ENCODE measurements at places on chromosomes 3 and 15.

- DNase-seq = no peak
Measured at GRCh38 chr3:88626456-88627120, 476.8 kb downstream of the C3orf38 start.

DNA sequence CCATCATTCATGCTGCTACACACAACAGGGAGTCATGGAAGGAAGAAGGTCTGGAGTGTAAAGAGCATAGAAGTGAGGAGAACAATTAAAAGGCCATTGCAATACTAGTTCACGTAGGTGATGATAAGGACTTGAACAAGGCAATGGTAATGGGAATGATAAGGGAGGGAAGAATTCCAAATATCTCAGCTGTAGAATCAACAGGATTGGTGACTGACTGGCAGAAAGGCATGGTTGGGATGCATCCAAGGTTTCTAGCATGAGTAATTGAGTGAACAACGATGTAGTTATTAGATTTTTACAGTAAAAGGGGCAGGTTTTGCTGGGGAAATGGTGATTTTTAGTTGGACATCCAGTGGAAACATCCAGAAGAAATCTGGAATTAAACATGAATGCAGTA is 2.4 kb upstream of the SEC62 start:
- DNase-seq = no peak

DNA sequence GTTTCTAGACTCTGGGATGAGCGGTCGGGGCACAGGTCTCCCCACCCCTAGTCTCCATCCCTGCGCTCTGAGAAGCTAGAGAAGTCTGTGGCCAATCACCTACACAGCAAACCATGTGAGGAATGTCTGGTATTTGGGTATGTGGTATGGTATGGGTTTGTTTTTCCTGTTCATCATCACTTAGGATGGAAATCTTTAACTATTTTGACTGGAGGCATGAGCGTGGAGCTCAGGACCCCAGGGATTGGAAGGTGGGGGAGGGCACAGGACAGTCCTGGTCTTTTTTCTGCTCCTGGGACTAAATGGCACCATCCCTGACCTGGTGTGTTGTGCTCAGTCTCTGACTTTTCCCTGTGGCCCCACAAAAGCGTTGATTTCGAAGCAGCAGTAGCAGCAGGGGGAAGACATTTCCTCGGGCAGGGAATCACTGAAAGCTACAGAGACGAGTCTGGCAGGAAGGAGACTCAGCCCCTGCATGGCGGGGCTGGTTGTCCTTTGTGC is 191.7 kb upstream of the TPM1 start:
- no peak for DNase-seq

GRCh38 chr15:56074481-56075265 is 81.3 kb upstream of the NEDD4 start:
- no peak for DNase-seq

GRCh38 chr3:126087552-126088175 is 3.7 kb upstream of the SLC41A3 start:
- DNase-seq = no peak

DNA sequence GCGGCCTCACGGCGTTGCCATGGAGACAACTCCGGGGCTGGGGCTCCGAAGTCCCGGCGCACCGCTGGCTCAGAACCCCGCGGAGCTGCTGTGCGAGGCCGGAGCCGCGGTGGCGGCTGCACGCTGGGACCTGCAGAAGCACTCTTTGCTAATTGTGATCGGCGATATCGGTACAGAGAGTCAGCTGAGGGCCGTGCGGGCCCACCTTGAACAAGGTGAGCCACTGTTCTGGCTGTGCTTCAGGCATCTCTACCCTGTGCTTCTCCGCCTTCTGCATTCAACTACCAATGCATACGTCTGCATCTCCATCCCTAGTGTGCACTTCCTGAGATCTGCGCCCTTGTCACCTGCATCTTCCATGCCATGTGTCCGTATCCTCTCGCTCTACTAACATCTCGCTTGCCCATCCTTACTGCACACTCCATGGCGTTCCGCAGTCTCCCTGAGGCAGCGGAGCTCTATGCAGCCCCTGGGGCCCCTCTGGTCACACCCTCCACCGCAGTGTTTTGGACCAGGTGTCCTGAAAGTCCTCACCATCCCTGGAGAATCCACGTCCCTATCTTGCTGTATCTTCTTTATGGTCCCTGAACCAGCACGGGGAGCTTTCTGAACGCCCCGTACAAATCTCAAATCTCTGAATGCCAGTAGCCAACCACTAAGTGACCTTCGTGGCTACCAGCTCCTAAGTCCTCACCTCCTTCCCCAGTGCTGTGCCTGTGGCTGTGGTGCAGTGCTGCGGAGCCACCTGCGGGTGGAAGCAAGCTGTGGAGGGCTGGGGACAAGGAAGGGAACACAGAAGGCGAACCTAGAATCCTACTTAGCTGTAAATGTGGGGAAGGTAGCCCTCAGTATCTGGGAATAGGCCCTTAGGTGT is 6.2 kb upstream of the MAP1A start:
- DNase-seq = no peak

- DNase-seq = no peak
Measured at GRCh38 chr15:67746022-67746421, 79.3 kb upstream of the SKOR1 start.

- no peak for DNase-seq
Measured at GRCh38 chr3:98188545-98188944, 22.0 kb downstream of the OR5H15 start.

DNA sequence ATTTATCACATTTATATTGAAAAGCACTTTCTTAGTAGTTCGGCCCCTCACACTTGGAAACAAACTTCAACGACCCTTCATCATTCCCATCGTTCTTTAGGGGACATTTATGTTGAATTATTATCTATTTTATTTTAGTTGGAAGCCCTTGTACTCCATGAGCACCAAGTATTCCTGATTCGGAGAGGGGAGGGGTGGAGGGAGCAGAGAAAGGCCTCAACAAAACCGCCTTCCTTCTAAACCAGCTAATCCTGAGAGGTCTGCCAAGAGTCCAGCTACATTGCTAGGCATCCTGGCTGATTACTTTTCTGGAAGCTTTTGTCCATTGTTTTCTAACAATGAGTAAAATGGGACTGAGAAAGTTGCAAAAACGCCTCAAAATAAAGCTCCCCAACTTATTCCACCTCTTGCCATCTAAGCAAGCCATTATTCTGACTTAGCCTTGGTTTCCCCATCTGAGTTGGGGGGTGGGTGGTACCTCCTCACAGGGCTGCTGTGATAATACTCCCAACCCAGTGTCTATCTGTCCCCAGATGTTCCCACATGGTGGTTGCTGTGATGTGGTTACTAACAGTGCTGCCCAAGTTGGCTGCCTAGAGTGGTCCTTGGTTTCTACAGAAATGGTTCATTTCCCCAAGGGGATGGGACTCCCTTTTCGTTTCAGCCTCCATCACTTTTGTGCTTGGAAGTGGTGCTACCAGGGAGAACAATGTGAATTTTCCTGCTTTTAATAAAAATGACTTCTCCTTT is 1.2 kb upstream of the TMEM158 start:
- no peak for DNase-seq

DNA sequence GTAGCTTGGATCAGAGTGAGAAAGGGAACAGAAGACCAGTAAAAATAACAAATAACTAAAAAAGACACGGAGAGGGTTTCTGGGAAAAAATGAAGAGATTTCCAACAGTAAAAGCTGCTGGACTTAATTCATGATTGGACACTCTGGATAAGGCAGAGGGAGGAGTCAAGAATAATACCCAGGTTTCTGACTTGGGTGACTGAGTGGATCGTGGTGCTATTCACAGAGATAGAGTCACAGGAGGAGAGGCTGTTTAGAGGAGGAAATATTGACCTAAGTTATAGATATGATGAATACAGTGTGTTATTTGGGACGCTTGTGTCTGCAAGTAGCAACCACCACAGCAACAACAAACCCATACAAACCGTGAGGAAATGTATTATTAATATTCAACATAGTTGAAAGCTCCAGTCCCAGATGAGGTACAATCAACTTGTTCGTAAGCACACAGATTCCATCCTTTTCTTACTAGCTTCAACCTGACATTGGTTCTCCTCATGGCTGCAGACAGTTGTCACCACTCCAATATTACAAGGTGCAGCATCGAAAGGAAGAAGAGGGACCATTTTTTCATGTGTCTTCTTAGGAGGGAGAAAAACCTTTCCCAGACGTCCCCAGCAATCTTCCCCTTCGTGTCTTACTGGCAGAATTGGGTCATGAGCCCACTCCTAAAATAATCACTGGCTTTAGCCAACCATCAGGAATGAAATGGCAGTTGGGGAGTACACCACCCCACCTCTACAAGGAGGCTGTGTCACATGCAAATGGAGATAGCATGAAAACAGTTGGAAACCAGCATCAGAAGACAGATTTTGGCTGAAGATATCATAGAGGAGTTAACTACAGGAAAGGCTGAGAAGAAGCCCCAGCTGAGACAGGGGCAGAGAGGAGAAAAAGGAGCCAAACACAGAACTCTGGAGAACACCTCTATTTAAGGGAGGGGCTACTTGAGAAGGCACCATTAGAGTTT is 387.8 kb downstream of the SHQ1 start:
- DNase-seq = no peak

DNA sequence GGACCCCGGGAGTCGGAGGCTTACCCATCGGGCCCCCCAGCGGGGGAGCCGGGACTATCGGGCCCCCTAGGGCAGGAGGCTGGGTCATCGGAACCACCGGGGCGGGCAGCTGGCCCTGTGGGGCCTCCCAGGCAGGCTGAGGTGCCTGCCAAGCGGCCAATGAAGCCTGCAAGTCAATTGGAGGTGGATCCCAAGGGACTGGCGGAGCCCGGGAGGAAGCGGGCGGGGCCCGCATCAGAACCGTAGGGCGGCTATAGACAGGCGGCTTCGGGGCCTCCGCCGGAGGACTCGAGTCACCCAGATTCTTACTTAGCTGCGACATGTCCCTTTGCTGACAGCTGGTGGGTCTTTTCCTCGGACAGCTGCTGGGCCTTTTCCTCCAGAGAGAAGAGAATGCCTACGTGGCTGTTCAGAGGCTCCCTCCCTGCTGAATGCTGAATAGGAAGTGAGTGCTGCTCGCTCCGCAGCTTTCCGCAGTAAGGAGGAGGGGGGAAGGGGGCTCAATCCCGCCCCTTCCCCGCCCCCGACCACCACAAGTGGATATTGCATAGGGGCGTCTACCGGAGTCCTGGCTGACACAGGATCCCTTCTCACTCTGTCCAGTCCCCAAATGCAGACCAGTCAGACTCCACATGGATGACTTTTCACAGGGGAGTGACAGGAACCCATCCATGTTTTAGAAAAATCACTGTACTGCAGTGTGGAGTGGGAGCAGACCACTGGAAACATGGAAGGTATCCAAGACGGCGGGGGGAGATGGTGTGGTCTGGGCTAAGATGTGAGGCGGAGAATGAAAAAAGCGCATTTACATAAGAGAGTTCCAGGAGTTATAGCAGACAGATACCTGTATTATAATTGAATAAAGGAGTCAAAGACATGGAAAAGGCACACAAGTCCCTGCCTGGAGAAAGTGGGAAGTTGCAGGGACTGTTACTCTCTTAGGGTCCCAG is at the start of gene MAGEL2:
TSS of gene MAGEL2 (minus strand) at position 447 of the 950 bp plus-strand sequence. CDS start at position 322, 125 bp downstream.
- no peak for DNase-seq

DNA sequence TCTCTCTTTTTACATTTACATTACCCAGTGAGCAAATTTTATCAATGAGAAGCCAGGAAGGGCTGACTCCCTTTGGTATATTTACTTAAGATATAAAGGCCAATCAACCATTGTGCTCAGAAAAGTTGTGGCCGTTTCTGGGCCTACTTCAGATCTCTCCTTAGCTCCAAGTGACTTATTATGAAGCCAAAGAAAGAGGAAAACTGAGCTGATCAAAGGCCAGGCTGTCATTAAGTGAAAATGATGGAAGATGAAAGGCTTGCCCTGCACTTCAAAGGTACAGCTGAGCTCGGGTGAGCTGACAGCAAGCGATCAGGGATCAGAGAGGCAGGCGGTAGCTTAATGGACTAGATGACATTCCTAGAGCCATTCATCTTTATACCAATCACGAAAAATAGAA is 24.8 kb downstream of the VGLL4 start:
- no peak for DNase-seq

GRCh38 chr15:65305150-65305758 is 777 bp downstream of the RNU5B-1 start:
- no peak for DNase-seq

- DNase-seq = no peak
Measured at GRCh38 chr3:13846716-13847570, 32.9 kb downstream of the WNT7A start.

- no peak for DNase-seq
Measured at GRCh38 chr3:139555249-139555648, 15.7 kb upstream of the RBP1 start.

- DNase-seq = no peak
Measured at GRCh38 chr3:151560738-151561137, 99.9 kb upstream of the IGSF10 start.

DNA sequence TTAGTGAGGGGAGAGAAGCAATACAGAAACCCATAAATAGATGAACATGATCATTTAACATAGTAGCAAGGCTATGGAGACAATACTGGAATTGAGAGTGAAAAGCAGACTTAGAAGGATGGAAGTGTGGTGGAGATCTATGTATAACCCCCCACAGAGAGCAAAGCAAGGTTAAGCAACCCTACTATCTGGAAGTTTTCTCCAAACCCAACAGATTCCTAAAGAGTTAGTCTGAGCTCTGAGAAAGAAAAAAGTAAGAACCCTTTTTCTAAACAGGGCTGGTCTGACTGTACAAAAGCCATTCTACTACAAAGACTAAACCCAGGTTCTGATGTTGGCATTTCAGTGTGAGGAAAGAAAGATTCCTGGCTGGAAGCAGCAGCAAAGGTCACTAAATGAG is 153.2 kb downstream of the WNT5A start:
- no peak for DNase-seq

GRCh38 chr15:101210058-101210457 is 41.8 kb downstream of the CHSY1 start:
- DNase-seq = no peak

GRCh38 chr3:48151058-48151806 is 37.0 kb downstream of the CDC25A start:
- peak; percentile 54 for DNase-seq

DNA sequence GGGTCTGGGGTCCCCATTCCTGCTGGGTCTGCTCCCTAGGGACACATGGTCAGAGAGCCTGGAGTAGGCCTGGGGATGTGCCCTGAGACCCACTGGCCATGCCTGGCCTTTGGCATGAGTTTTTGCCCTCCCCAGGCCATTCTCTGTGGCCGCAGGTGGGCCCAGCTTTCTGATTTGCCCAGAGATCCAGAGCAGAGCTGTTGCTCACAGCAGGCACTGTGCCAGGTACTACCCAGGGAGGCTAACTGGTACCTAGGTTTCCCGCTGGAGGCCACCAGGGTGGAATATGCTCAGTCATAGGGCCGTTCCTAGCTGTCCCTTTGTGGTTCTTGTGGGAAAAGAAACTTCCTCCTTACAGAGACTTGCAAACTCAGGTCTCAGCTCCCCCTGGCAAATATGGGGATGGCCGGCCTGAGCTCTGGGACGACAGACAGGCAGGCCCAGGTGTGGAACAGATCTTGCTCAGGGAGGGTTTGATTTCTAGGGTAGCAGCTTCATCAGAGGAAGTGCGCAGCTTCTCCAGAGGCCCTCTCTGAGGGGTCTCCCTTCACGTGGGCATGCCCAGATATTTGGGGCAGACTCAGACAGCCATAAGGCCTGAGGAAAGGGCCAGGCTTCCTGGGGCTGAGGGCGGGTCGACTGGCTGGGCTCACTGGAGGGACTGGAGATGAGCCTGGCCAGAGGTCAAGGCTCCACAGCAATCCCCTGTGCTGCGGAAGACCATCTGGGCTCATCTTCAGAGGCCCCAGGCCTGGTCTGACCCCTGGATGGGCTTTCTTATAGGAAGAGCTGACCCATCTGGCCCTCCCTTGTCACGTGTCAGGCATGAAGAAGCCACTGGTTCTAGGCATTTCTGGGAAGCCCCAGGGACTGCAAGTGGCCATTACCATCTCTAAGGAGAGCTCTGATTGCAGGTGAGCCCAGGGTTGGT is 28.0 kb downstream of the ACAA1 start:
- DNase-seq = no peak

- no peak for DNase-seq
Measured at GRCh38 chr3:78728406-78729145, 1039.2 kb downstream of the ROBO1 start.
